AG08395 (cell line): ENCODE measurements at places on chromosomes 7 and 10.
A peak's percentile ranks its signal among the peaks of the same experiment; 100 is the strongest.

- no peak for DNase-seq
Observed at GRCh38 chr10:43013065-43013464, 63.8 kb upstream of the RET start.

- no peak for DNase-seq
Observed at GRCh38 chr10:83995738-83996331, 143.5 kb upstream of the GHITM start.

DNA sequence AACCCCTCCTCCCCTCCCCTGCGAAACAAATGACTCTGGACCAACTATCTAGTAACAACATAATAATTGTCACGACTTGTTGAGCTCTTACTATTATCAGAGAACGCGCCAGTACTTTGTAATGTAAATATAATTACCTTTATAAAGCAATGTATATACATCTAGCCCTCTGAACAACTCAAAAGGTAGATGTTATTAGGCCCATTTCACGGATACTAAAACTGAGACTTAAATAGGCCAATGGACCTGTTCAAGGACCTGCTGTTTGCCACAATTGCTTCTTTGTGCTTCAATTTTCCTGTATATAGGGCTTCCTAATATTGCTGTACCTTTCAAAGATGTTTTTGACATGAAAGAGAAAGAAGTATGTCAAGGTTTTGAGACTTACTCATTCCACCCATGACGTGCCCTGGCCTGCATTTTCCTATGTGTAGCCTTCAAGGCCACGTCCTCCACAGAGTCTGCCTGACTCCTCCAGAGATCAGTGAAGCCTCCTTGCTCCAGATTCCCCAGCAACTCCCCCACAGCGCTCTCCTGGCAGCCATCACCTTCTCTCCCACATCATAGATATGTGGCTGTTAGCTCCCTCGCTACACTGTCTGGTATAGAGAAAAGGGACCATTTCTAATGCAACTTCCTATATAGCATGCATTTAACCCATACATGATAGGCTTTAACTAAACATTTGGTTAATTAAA, 156.6 kb downstream of the SKIDA1 start:
- no peak for DNase-seq

GRCh38 chr10:132632851-132633684, 95.5 kb downstream of the INPP5A start:
- DNase-seq = peak; percentile 63

DNA sequence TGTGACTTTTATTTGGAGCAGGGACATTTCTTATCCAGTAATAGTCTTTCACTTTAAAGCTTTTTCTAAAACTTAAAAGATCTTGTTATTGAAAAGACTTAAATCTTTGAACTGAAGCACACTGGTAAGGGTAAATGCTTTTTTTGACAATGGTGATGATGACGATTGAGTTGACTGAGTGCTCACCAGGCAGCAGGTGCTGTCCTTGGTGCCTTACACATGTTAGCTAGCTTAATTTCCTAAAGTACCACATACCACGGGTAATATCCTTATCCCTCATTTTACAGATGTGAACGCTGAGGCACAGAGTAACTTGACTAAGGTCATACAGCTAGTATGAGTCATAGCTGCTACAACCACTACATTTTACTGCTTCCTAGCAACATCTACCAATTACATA, 200.0 kb downstream of the XPNPEP1 start:
- no peak for DNase-seq

- no peak for DNase-seq
Observed at GRCh38 chr10:34593374-34593890, 221.7 kb downstream of the PARD3 start.

GRCh38 chr7:32036557-32036956, 33.6 kb downstream of the PDE1C start:
- peak; percentile 26 for DNase-seq

DNA sequence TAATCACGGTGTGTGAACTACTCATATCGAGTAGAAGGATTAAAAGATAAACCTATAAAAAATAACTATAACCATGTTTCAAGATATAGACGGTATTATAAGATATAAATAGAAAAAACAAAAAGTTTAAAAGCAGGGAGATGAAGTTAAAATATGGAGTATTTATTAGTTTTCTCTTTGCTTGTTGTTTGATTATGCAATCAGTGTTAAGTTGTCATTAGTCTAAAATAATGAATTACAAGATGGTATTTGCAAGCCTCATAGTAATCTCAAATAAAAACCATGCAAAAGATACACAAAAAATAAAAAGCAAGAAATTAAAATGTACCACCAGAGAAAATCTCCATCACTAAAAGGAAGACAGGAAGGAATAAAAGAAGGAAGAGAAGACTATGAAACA, 83.3 kb downstream of the TES start:
- DNase-seq = no peak

DNA sequence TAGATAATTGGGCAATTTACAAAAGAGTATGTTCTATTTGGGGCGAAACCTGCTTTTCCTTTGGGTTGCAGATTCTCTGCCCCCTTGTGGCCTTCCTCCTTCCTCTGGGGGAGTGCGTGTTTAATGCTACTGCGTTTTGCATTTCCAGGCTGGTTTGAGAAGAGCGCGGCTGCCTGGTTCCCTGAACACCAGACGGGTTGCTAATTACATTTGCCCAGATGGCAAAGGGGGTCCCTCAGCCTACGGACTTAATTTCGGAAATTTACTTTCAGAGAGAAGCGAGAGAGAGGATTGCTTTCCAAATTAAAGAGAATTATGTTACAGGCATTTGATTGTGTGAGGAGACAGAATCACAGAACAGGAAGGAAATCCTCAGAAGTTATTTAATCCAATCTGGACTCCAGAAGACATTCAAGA, 91.9 kb upstream of the JAZF1 start:
- peak; percentile 67 for DNase-seq

DNA sequence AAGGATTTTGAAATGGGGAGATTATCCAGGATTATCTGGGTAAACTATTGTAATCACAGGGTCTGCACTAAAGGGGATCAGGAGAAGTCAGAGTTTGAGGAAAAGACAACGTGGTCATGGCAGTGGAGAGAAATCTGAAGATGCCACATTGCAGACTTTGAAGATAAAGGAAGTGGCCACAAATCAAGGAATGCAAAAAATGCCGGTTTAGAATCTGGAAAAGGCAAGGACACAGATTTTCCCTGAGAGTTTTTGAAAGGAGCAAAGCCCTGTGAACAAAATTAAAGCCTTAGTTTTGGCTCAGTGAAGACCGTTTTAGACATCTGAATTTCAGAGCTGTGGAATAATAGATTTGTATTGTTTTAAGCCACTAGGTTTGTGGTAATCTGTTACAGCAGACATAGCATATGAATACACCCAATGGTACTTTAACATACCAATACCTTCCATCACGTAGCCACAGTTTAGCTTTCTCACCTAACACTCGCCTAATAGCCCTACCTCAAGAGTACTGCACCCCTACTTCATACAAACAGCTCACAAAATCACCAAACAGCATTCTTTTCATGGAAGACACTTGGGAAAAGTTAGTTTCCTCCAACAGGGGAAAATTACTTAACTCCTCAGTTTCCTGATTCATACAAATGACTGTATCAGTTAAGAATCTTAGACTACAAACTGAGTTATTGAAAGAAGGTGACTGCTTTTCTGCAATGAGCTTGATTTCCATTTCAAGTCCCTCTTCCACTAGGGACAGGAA, 446.5 kb downstream of the INHBA start:
- peak; percentile 19 for DNase-seq

DNA sequence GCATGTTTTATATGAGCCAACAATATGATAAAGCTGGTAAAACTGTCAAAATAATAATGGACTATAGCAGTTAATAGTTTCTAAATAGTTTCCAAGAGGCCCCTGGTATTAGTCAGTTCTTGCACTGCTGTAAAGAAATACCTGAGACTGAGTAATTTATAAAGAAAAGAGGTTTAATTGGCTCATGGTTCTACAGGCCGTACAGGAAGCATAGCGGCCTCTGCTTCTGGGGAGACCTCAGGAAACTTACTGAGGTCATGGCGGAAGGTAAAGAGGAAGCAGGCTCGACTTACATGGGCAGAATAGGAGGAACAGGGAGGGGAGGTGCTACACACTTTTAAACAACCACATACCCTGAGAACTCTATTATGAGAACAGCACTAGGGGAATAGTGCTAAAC, 104.6 kb downstream of the PPP1R9A start:
- DNase-seq = no peak

DNA sequence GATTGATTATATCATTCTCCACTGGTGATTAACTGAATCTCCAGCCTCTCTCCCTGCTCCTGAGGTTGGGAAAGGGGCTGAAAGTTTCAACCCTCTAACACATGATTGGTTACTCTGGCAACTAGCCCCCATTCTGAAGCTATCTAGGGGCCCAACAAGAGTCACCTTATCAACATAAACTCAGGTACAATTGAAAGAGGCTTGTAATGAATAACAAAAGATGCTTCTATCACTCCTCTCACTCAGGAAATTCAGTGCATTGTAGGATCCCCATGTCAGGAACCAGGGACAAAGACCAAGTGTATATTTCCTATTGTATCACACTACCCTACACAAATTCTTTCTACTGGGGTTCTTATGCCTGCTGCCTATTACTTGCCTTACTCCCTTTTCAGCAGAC, 123.9 kb upstream of the SLC13A1 start:
- DNase-seq = no peak

GRCh38 chr7:106392590-106392989, 107.8 kb upstream of the NAMPT start:
- no peak for DNase-seq

DNA sequence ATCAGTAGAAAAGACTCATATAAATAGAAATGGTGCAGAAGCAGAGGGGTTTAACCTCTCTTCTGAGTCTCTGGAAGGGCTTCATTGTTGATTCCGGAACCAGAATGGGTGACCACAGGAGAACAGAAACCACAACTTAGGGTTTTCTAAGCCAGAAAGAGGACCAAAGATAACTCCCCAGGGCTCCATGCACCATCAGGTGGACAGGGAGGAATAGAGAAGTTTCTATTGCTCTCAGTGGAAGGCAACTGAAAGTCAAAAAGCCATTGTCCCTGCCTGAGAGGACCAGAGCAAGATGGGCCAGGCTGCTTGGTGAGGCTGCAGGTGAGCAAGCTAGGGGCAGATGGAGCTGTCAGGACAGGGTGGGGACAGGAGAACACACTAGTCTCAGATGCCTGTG, 14.6 kb upstream of the NPS start:
- no peak for DNase-seq

DNA sequence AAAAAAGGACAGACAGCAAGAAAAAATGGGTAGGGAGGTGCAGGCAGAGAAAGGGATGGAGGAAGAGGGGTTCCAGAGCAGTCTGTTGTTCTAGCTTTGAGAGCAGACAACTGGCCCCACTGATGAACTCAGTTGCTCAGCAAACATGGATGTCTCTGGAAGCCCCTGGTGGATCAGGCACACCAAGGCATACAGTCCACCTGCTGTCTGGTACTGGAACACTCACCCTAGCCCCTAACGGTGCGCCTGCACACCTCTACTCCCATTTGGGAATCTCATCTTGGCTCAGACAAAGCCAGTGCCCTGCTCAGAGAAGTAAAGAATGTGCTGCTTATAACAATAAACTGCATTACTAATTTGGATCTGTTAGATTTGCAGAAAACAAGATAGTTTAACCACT, 7.7 kb downstream of the MACROH2A2 start:
- no peak for DNase-seq

DNA sequence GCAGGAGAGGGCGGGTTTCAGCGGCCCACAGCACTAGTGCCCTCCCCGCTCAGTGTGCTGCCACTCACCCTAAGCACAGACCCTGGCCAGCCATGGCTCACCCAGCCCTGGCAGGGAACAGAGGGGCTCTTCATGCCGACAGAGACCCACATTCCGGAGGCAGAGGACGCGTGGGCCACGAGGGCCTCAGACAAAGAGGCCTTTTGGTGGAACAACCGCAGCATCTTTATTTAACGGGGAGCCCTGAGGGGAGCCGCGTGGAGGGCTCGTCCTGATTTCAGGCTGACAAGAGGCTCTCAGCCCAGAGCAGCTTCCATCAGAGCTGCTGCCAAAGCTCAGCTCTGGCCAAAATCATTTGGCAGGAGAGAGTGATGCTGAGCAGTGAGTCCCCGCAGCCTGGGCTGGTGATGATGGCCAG, 127.8 kb downstream of the SH3PXD2A start:
- no peak for DNase-seq

DNA sequence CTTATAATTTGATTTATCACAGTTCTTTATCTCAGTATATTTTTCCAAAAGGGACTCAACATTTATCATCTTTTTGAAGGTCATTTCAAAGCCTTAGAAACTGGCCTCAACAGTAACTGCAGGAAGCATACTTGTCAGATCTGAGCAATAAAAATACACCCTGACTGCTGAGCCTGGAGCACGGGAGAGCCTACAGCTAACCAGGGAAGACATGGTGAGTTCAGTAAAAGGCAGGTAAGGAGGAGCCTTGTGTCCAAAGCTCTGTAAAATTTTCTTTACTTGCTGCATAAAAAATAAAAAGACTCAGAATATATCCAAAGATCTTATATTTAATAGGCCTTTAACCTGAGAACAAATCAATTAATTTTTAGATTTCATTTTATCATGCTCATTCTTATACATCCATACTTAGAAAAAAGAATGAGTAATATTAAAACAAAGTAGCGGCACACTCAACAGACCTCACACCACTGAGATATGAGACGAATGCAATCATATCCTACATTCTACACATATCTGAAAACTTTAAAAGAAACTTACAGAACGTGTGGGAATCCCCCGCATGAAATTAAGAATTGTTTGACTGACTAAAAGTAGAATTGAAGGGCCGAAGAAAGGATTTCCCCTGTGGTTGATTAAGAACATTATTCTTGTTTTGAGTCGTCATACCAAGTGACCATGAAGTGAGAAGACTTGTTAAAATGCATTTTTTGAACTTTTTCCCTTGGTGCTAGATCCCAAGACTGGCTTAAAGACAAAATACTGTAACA, 296.4 kb upstream of the MKLN1 start:
- DNase-seq = no peak

DNA sequence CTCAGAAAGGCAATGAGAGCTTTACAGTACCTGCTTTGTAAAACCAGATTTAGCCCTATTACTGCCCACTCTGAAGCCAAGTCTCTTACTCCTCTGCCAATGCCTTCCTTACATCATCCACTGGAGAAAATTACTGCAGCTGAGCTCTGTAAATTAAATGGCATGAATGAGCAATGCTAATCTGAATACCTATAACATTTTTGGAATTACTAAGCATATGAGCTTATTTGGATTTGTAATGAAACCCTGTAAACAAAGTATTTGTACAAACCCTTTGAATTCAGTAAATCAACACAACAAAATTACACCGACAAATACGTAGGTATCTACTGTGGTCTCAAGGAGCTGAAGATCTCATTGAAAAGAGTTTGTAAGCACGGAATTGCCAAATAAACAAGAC, 12.1 kb upstream of the CCNY start:
- DNase-seq = peak; percentile 58

GRCh38 chr10:124349231-124349995, 69.3 kb downstream of the OAT start:
- no peak for DNase-seq

DNA sequence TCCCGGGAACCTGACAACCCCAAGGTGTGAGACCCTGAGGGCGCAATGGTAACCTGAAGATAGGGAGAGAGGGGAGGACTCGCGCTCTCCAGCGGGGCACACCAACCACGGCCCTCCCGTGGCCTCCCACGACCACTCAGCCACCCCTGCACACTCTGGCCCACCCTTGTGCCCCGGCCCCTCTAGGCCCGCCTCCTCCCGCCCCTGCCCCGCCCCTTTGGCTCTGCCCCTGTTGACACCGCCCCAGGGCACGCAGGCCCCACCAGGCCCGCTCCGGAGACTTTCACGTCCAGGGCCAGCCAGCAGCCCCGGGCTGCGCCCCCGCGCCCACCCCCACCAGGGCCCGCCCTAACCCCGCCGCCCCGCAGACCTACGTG, 10.9 kb downstream of the ATG9B start:
- DNase-seq = no peak
